Stimulated activated CD8-positive, alpha-beta memory T cell treated with anti-CD3 and anti-CD28 coated beads, Interleukin-15, amount 100 ng/mL, for 1 hour (primary cell): ENCODE measurements at places on chromosomes 16 and 17.

DNA sequence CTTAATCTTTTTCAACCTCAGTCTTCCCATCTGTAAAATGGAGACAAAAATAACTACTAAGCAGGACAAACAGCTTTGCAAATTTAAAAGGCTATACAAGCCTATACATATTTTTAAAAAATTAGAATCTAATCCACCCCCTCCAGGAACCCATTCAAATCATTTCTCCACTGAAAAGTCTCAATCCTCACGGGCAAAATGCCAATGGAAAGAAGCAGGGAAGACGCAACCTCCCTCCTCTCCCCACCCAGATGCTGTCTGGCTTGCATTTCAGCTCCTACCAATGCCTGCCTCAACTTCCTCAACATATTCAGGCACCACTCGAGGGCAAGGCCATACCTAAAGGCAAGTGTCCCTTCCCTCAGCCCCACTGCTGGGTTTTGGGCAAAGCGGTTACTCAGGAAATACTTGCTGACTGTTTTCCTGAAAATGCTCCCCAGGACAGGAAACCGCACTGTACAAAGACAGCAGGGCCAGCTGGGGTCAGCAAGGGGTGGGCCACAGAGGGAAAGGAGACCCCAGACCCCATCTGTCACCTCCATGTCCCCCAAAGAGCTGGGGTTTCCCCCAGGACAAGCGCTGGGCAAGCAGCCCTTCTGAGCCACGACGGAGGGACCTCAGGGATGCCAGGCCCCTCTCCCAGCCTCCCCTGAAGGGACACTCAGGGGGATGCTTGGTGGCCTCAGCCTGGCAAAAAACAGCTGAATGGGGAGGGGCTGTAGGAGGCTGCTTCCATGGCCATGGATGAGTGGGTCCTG is 47.7 kb upstream of the DOC2B start:
- DNase-seq, result no peak

DNA sequence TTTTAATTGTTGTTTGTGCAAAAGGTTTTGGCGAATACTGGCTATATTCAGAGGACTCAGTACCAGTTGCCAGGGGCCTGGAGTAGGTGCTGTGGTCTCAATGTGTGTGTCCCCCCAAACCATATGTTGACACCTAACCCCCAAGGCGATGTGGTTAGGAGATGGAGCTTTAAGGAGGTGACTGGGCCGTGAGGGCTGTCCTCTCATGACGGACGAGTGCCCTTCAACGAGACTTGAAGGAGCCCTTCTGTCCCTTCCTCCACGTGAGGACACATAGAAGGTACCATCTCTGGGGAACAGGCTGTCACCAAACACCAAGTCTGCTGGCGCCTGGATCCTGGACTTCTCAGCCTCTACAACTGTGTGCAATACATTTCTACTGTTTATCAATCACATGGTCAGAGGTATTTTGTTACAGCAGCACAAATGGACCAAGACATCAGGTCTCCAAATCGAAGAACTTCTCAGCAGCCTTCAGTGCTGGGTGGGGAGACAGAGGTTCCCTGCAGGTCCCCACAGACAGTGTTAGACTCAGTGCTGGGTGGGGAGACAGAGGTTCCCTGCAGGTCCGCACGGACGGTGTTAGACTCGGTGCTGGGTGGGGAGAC is 24.8 kb upstream of the METRNL start:
- no peak for DNase-seq

DNA sequence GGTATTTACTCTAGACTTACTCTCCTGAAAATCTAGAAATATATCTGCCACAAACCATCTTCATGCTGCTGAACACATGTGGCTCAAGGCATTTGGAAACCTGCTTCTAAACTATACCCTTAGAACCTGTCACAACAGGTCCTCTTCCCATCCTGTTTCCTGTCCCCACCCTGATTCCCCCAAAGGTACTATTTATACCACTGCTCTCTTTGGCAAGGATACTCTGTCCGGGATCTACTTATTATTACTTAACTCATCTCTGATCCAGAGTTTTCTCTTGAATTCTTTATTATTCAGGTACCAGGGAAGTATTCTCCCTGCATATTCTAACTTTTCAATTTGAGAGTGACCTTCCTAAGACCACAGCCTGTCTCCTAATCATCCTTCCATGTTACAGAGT is 33.4 kb downstream of the TRAF4 start:
- no peak for DNase-seq

- no peak for DNase-seq
Observed at GRCh38 chr16:56451753-56452689, 667 bp downstream of the OGFOD1 start.

DNA sequence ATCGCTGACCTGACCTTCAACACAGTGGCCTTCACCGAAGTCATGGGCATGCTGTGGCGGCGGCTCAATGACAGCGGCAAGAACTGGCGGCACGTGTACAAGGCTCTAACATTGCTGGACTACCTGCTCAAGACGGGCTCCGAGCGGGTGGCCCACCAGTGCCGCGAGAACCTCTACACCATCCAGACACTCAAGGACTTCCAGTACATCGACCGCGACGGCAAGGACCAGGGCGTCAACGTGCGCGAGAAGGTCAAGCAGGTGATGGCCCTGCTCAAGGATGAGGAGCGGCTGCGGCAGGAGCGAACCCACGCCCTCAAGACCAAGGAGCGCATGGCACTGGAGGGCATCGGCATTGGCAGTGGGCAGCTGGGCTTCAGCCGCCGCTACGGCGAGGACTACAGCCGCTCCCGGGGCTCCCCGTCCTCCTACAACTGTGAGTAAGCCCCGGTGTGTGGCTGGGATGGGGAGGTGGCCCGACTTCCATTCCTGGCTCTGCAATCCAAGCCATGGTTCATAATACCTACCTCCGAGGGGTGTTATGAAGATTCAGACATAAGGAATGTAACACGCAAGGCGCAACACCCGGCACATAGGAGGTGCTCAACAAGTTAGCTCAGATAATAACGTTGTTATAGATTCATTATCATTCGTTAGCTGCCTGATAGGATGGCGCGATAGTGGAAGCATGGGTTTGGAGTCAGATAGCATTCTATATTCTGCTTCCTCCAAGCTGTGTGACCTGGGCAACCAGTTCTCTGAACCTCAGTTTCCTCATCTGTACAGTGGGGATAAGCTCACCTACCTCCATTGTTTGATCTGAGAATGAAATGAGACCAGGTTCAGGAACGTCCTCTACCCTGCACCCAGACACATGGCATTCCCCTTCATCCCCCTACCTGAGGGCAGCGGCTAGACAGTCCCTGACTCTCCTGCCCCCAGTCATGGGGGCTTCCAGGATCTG is 4.4 kb downstream of the EPN3 start:
- no peak for DNase-seq

GRCh38 chr17:79108232-79108850 is 33.7 kb downstream of the ENGASE start:
- DNase-seq, result no peak

DNA sequence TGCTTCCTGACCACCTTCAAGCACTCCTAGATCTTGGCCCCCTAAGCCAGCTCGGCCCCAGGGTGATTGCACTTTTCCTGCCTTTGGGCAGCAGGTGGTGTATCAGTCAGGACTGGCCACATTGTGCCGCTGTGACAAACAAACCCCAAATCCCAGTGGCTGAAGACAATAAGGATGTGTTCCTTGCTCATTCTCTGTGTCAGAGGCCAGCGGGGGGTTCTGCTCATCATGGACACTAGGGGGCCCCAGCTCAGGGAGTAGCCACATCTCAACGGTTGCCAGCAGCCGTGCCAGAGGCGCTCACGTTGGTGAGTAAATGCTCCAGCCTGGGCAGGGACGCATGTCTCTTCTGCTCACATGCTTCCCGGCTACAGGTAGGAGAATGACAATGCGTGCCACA is 60.4 kb downstream of the ZDHHC7 start:
- DNase-seq, result no peak

DNA sequence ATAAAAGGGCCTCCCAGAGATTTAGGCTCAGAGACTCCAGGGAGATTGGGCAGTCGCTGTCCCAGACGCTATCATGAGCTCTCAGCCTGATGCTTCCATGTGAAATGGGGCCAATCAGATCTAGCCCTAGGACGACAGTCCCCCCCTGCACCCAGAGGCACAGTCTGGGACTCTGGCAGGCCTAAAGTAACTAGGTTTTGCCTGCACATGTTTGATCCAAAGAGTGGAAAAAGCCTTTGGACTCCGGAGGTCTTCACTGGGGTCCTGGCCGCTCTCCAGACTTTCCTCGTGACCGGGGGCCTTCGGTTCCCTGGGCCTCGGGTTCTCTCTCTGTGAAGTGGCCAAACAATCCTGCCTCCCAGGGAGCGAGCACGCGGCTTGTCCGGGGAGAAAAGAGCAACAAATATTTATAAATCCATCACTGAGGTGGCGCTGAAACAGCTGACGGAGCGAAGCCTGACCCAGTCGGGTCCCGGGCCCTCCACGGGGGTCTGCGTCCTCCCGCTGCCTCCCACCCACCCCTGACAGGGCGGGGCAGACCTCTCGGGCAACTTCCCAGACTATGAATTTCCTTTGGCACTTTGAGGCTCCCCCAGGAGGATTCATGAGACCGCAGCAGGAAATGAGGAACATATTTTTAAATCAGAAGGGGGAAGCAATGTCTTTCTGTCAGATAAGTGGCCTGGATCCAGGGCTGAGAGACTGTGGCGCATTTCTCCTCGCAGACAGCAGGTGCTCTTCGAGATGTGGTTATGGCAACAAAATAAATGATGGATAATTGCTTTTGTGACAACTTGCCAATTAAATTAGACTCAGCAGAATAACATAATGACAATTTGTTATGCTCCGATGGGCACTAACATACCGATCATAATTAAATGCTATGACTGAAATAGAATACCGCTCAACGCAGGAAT is 38.9 kb downstream of the MRPS23 start:
- no peak for DNase-seq

- DNase-seq, result no peak
Observed at GRCh38 chr16:31527734-31528274, at the start of gene AHSP. Gene AHSP, plus strand, starts transcription at chr16:31527900. Its CDS starts 240 bp downstream, at chr16:31528140.
